Epithelial cell of proximal tubule (primary cell): ENCODE measurements at places on chromosomes 2 and 18. TPM values are rescaled to one million over a fixed set of nuclear protein-coding genes. Genes with fewer than 3 reads are reported as not detected.

GRCh38 chr2:85433511-85434089 is 15.1 kb downstream of the SH2D6 start:
- no peak for DNase-seq

- DNase-seq, result no peak
Measured at GRCh38 chr2:240124651-240125030, 11.5 kb downstream of the COPS9 start.

DNA sequence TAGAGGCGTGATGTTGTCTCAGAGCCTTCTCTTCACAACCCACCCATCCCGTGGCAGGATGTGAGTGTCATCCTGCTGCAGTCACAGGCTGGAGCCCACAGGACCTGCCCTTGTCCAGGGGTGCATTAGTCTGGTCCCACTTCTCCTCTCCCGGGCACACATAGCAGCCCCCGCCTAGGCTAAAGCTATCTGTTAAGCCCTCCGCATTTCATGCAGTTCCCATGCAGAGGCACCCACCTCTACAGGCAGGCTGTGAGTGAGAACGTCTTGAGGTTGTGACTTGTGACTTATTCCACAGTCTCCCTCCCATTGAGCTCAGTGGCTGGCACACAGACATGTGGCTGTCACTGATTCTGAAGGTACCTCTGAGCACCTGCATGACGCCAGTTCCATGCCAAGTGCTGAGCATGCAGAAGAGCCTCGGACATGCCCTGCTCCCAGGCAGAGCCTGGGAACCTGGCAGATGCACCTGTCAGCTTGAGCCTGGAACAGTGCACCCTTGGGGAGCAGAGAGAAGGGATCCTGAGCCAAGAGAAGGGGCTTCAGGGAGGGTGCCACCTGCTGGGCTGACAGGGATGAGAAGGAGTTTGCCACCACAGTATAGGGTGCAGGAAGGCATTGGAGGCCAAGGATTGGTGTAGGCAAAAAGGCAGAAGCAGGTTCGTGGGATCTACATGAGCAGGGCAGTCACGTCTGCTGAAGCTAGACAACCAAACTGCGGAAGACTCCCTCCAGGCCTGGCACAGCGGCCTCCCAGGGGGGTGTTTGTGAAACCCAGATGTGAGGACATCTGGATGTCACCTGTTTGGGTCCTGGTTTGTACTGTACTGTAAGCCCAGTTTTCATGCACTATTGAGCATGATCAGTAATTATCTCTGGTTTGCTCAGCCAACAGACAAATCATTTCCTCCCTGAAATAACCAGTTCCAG is 213.6 kb downstream of the GLI2 start:
- DNase-seq, result no peak

- no peak for DNase-seq
Measured at GRCh38 chr2:154696369-154696768, 2.1 kb upstream of the KCNJ3 start.

GRCh38 chr2:68921646-68922045 is 31.0 kb downstream of the GKN2 start:
- peak; percentile 26 for DNase-seq

DNA sequence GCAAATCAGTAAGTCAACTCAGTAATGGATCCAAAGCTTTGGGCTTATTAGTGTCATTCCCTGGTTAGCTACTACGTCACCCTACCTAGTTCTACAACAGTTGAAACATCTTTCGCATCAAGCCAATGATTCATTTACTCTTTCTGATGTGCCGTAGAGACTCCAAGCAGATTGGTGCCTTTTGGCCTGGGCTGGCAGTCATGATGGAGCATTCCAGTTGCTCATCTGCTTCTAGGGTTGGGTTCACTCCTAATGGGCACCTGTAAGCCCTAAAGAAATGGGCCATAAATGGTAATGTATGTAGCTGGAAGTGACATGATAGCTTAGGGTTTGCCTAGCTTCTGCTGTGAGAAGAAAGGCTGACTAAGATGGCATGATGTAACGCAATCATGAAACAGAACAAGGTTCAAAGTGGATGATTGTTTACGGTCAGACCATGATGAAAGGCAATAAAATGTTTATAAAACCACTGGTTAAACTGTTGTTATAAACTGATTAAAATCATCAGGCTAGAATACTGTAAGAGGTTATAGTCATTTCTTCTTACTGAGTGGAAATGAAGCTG is 20.4 kb upstream of the CCL20 start:
- no peak for DNase-seq

GRCh38 chr2:233211548-233211895 is 40.0 kb upstream of the ATG16L1 start:
- DNase-seq, result no peak

- DNase-seq, result peak; percentile 95
Measured at GRCh38 chr18:50099725-50100407, 95.1 kb downstream of the MYO5B start.

GRCh38 chr18:32695534-32695933 is 77.3 kb downstream of the KLHL14 start:
- no peak for DNase-seq

DNA sequence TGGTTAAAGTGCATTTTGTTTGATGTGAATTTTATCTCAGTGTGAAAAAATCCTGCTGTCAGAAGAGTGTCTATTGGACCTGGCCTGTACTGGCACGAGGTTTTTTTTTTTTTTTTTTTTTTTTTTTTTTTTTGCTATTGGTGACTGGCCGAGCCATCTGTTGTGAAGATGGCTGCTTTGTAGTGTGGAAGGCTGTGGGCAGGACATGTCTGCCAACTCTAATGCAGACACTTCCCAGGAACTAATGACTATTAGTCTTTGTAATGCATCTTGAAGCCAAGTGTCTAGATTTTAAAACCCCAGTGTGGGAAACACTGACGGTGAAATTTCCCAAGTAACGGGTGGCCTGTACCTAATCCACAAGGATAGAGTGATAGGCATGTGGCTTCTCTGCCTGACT is 34.3 kb downstream of the ZAP70 start:
- no peak for DNase-seq

GRCh38 chr2:31945572-31945935 is 65.3 kb downstream of the MEMO1 start:
- no peak for DNase-seq

- DNase-seq, result no peak
Measured at GRCh38 chr2:241160318-241160717, 10.1 kb downstream of the PPP1R7 start.

DNA sequence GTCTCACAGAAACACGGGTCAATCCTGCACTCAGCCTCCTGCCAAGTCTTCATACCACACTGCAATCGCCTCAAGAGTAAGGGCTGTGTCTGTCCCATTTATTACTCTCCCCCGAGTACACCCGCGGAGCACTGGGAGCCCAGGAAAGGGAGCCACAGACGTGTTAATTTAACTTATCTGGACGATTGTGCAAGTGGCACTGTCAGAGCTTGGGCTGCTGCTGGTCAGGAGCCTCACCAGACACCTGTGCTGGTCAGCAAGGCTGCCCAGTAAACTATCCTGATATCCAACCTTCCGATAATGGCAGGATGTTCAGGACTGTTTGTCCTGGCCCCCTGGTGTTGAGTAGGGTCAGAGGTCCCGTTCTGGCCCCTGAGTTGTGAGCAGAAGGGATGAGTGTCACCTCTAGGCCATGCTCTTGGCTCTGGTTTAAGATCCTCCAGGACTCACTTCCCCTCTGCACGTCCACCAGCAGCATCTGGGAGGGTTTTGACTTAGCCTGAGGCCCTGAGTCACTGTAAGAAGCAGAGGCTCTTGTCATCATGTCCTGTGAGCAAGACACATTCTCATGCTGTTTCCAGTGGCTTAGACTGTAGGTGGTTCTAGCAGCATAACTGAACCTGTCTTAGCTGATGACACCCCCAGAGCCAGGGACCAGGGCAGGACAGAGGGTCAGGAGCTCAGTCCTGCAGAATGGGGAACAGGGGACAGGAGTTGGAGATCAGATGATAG is 82.5 kb upstream of the ARL4C start:
- no peak for DNase-seq

DNA sequence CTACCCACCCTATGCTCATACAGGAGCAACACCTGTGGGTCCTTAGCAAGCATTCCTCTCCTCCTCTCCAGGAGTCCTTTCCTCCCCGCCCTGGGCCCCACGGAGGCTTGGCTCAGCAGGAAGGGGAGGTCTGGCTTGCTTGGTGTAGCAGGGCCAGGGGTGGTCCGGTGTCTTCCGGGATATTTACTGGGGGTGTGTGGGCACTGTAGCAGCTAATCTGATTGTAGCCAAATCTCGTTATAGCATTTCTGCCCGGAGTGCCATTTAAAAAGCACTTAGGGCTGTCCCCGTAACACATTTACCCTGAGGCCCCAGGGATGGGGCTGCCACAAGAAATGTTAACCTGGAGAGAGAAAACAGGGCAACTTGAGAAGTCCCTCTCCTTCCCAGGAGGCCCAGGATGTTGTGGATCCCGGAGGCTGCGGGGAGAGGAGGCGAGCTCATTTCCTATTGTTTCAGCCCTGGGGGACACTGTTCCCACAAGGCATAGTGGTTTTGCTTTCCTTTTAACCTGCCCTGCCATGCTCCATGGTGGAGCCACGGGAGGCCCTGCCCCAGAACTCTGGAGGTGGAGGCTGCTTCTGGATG is 134.5 kb downstream of the CLIP4 start:
- DNase-seq, result no peak

GRCh38 chr2:43110442-43110871 is 115.9 kb downstream of the ZFP36L2 start:
- DNase-seq, result no peak

DNA sequence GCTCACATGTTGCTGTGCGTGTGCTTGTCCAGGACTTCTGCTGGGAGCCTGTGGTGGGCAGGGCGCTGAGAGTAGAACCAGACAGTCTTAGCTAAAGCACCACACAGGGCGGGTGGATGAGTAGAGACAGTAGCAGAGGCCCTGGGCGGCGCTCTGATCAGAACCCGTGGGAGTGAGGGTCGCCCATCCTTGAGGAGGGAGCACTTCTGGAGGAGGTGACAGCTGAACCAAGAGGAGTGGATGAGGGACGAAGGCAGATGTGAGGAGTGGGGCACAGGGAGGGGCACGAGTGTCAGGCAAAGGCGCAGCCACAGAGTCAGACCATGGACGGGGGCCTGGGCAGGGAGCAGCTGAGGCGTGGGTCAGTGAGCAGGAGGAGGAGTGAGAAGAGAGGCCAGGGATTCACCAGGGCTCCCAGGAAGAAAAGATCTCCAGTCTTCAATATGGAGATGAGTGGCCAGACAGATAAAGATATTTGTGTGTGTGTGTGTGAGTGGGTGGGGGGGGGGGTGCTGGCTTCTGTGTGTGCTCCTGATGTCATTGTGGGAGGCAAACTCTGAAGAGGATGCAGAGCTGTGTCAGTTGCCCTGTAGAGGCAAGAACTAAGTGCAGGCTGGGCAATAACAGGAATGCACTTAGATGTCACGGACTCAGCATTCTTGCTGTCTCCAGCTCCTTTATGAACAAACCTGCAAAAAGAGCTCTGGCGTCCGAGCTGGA is 79.6 kb downstream of the TPO start:
- no peak for DNase-seq

GRCh38 chr18:45761512-45762114 is 37.6 kb downstream of the SLC14A1 start:
- DNase-seq, result no peak

DNA sequence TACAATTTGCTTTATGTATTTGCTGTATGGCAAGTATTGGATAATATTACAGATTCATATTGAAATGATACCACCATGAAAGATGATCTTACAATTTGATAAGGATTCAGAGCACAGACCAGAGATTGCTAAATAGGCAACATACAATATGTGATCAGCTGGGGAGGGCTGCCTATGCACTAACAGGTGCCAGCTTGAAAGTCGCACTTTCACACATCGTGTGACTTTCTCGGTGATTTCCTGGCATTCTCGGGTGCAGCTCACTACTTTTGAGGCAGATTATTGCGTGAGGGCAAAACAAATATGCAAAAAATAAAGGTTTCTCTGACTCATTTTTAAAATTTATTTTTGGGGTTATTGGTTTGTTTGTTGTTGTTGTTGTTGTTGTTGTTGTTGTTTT is 36.0 kb downstream of the RBMS1 start:
- DNase-seq, result no peak

- DNase-seq, result no peak
Measured at GRCh38 chr2:108575132-108575966, 41.1 kb downstream of the LIMS1 start.

DNA sequence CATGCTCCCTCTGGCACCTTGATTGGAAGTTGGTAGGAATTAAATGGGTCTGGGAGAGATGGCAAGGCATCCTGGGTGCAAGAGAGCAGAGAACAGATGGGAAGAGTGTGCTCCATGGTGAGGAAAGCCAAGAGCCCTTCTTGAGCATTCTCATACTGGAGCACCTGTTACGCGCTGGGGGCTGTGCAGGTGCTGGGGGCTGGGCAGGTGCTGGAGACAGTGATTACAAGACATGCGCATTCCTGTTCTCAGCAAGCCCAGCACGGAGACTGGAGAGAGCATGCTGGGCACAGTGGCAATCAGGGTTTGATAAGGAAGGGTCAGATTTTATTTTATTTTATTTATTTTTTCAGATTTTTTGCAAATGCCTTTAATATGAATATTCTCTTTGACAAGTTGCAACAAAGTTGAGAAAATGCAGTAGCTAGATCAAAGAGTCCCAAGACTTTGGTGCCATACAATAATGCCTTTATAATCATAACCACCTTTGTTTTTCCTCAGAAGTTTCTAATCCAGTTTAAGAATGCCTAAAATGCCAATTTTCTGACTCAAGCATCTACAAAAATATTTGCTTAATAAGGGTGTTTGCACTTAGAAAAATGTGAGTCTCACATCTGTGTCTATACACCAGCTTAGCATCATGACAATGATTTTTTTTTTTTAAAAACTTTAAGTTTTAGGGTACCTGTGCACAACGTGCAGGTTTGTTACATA is 193.3 kb downstream of the RNF152 start:
- no peak for DNase-seq

DNA sequence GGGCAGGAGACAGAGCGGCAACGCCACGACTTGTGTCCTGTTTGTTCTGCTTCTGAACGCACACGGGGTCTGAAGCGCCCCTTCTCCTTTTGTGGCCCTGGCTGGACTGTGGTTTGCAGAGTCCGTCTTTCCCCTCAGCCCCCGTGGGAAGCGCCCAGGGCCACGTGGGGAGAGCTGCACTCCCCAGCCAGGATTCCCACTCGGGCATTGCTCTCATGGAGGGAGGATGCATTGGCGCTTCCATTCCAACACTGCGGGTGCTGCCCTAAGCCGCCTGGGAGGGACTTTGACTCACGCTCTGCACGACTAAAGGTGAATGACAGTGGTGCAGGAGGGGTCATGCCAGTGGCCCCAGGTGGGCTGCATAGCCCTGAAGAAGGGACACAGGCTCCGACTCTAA is 52.5 kb downstream of the TIMM21 start:
- DNase-seq, result no peak

The ARHGAP25 gene
- not detected in 2 replicates for total RNA-seq

The STAMBP gene
- total RNA-seq, result 34.9 and 37.5 TPM in 2 replicates

The SMYD1 gene
- not detected in 2 replicates for total RNA-seq

The ASNSD1 gene
- total RNA-seq, result 24.3 and 36.5 TPM in 2 replicates

The SERPINB3 gene
- total RNA-seq, result 0.12 TPM in 1 of 2 replicates, not detected in the other

The ASPRV1 gene
- total RNA-seq, result 0.14 and 0.69 TPM in 2 replicates

The B3GNT7 gene
- 10.7 and 13.7 TPM in 2 replicates for total RNA-seq

The ACMSD gene
- 0.23 and 0.29 TPM in 2 replicates for total RNA-seq

The FSIP2 gene
- under 0.01 and 0.35 TPM in 2 replicates for total RNA-seq

The CDH2 gene
- 74.5 and 78.2 TPM in 2 replicates for total RNA-seq

The XIRP2 gene
- total RNA-seq, result not detected in 2 replicates

The ELAC1 gene
- total RNA-seq, result 5.0 and 7.8 TPM in 2 replicates

The ESPNL gene
- total RNA-seq, result 0.14 and 2.7 TPM in 2 replicates

The MAPK4 gene
- total RNA-seq, result 0.36 and 1.3 TPM in 2 replicates
